ENCODE measurements at places on chromosomes 2 and 18.

- DNase-seq = no peak
Observed at GRCh38 chr2:12767541-12767940, 50.8 kb downstream of the TRIB2 start.

- no peak for DNase-seq
Observed at GRCh38 chr18:48607056-48607984, 68.5 kb downstream of the CTIF start.

GRCh38 chr2:129762386-129763189, 216.9 kb upstream of the RAB6C start:
- no peak for DNase-seq

GRCh38 chr2:69975853-69976462, 14.5 kb upstream of the ASPRV1 start:
- no peak for DNase-seq

DNA sequence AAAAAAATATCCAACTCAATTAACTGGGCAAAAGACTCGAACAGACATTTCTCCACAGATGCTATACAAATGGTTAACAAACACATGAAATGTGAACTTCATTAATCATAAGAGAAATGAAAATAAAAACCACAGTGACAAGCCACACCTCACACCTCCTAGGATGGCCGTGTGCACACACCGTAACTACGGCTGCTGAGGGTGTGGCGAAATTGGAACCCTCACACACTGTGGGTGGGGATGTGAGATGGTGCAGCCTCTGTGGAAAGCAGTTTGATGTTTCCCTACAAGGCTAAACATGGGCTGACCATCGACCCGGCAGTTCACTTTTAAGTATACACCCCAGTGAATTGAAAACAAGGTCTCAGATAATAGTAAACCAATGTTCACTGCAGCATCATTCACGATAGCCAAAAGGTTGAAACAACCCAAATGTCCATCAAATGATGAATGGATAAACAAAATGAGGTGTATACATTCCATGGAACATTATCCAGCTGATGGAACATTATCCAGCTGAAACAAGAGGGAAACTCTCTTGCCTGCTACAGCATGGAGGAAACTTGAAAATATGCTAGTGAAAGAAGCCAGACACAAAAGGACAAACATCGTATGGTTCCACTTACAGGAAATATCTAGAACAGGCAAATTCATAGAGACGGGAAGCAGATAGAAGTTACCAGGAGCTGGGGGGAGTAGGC, 32.2 kb downstream of the ZAP70 start:
- peak; percentile 69 for DNase-seq

DNA sequence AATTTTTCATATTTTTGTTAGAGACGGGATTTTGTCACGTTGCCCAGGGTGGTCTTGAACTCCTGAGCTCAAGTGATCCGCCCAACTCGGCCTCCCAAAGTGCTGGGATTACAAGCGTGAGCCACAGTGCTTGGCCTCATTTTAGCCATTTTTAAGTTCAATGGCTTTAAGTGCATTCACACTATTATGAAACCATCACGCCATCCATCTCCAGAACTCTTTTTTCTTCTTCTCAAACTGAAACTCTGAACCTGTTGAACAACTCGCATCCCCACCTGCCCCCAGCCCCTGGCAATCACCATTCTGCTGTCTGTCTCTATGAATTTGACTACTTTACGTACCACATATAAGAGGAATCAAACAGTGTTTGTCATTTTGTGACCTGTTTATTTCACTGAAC, 31.3 kb upstream of the ASB18 start:
- DNase-seq = no peak

- no peak for DNase-seq
Observed at GRCh38 chr18:72867746-72868584, at the start of gene NETO1. NETO1 (minus strand) TSS chr18:72867987; CDS start chr18:72867291, 696 bp downstream.

- no peak for DNase-seq
Observed at GRCh38 chr18:1047406-1047805, 142.7 kb downstream of the ADCYAP1 start.

DNA sequence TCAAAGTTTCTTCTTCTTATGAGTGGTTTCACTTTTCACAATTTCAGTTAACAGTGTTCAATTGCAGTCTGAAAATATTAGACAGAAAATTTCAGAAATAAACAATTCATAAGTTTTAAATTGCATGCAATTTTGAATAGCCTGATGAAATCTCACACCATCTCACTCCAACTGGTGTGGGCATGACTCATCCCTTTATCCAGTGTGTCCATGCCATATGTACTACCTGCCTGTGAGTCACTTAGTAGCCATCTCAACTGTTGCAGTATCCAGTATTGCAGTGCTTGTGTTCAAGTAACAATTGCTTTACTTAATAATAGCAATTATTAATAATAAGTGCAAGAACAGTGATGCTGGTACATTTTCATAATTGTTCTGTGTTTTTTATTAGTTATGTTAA, 1202.5 kb downstream of the DSC3 start:
- no peak for DNase-seq

- DNase-seq = no peak
Observed at GRCh38 chr2:172597176-172597842, 41.4 kb downstream of the PDK1 start.

DNA sequence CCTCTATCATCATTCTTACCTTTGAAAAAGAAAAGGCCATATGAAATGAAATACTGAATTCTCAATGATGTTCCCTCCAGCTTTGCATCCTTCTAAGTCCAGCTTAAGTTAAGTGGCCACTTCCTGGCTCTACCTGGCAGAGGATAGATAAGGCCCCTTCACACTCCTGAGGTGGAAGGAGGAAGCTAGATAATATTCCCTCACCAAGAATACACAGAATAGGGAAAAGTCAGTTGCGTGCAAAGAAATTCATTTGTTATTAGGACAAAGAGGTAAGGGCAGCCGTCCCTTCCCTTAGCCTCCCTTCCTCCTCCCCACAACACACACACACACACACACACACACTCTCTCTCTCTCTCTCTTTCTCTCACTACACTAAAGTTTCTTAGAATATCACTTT, 37.5 kb downstream of the OLA1 start:
- DNase-seq = no peak
